Inflammatory macrophage (primary cell): ENCODE measurements at places on chromosomes 11 and 22.

DNA sequence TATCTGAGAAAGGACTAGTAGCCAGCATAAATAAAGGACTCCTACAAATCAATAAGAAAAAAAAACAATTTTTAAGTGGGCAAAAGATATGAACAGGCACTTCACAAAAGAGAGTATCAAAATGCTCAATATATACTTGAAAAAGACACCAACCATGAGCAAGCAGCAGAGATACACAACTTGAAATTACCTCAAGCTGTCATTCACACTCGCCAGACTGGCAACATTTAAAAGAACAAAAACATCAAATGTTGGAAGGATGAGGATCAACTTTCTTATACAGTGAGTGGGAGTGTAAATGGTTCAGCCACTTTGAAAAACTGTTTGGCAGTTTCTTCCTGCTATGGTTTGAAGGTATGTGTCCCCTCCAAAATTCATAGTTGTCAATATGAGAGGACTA lies 23.9 kb upstream of the ELFN2 start:
- no peak for DNase-seq

DNA sequence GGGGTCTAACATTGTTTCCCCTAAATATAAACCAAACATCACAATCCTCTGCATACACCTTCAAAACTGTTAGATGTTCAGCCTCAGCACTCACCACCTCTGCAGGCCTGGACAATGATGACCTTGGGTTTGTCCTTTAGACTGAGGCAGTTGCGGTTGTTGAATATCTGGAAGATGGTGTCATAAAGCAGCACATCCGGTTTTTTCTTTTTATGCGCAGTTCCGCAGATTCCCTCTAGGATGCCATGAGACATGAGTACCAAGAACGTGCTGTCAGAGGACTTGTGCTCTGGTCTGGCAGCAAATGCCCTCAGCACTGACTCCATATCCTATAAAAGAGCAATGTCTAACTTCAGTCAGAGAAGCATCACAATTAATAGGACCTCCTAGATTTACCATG lies 22.8 kb downstream of the CASP5 start:
- no peak for DNase-seq

DNA sequence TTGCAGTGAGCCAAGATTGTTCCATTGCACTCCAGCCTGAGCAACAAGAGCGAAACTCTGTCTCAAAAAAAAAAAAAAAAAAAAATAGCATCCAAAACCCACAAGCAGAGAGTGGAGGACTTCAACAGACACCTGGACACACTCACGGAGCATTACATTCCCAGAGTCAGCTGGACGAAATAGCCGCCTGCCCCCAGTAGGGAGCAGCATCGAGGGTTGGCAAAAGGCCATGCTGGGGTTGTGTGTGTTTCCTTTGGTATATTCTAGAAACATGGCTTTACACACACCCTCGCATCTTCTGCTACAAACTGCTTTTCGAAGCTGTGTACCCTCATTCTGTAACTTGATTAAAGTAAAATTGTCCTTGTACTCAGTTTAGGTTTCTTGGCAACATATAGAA lies 5.3 kb downstream of the ADA2 start:
- DNase-seq: peak; percentile 47

- DNase-seq: peak; percentile 30
Measured at GRCh38 chr22:49372530-49373288, 455.0 kb downstream of the BRD1 start.

DNA sequence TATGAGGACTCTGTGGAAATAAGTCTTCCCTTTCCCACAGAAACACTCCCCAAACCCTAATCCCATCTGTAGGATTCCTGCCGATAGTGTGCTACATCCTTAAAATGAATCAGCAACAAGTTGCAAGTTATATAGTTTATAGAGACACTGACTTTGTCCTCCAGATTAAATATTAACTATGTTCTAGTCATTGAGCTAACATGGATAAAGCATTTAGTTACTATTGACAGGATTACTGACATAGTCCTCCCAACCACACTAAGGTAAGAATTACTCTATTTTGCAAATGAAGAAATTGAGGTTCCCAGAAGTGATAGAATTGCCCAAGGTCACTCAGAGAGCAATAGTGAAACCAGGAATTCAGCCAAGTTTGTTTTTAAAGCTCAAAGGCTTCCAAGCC lies 1.9 kb downstream of the OR52M1 start:
- DNase-seq: no peak

DNA sequence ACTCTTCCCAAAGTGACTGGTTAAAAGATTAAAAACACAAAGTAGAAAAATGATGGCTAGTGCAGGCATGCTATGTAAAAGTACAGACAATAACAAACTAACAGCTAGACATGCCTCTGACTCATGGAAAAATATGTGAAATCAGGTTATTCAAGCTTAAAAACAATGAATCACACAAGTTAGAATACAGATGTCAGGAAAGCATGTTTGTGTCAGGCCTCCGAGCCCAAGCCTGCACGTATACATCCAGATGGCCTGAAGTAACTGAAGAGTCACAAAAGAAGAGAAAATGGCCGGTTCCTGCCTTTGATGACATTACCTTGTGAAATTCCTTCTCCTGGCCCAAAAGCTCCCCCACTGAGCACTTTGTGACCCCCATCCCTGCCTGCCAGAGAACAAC lies 110.1 kb downstream of the NOX4 start:
- no peak for DNase-seq

DNA sequence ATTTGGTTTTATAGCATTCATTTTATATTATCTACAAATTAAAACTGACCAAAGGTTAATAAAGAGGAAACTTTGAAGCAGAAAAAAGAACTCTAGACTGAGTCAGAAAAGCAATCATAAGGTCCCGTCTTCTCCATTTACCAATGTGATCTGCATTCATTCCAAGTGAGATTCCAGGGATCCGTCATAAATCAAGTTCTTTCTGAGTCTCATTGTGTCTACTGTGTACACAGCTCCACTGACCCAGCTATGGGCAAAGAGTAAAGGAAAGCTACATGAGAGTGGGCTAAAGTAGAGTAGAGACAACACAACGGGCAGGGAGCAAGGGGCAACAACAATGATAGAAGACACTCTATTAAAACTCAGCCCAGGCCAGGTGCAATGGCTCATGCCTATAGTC lies 15.3 kb downstream of the FAM168A start:
- DNase-seq: no peak

DNA sequence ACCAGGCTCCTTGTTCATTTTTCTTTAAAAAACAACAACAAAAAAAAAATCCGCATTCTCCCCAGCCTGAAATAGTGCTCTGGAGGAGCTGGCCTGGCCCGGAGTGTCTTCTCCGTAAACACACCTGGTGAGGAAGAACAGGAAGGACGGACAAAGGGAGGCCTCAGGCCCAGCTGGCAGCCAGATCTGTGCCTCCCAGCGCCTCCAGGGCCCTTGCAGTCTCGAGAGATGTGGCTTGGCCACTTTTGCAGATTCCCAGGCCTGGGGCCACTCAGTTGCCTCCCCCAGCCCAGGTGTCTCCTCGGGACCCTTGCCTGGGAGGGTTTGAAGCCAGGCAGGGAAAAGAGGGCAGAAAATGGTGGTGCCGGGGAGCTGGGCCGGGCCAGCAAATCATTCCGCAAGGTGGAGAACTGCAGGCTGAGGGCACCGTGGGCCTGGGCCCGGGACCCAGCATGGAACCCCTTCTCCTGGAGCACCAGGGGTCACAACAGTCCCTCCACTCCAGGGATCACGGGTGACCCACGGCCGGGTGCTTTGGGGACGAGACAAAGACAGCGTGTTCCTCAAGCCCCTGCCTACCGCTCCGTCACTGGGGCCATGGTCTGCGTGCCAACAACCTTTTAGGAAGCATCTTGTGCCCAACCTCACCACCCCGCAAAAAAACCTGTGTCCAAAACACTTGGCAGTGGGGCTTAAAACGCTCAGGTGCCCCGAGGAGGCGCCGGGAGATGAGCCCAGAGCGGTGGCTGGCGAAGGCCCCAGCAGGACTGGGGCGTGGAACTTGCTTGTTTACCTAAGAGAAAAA lies 67.1 kb upstream of the WNT7B start:
- no peak for DNase-seq
